Dermis microvascular lymphatic vessel endothelial cell (primary cell): ENCODE measurements at places on chromosomes 12 and 14. TPM values are rescaled to one million over a fixed set of nuclear protein-coding genes. Genes with fewer than 3 reads are reported as not detected.

OR6C4 gene
- not detected in 2 replicates for total RNA-seq

PSEN1 gene
- total RNA-seq = 32.0 and 43.2 TPM in 2 replicates

SLCO1B3 gene
- not detected in 2 replicates for total RNA-seq

PRB4 gene
- total RNA-seq = not detected in 2 replicates

GLS2 gene
- 0.13 TPM in 2 replicates for total RNA-seq

ACRBP gene
- total RNA-seq = 0.39 and 0.51 TPM in 2 replicates

WSCD2 gene
- total RNA-seq = not detected in 2 replicates

ART4 gene
- 74.8 and 91.9 TPM in 2 replicates for total RNA-seq

RNASE4 gene
- 16.2 and 26.9 TPM in 2 replicates for total RNA-seq

MOK gene
- 1.2 and 1.3 TPM in 2 replicates for total RNA-seq

HNF1A gene
- total RNA-seq = not detected in 2 replicates

CCDC196 gene
- total RNA-seq = not detected in 2 replicates

NINJ2 gene
- 2.4 and 3.0 TPM in 2 replicates for total RNA-seq

SLC25A47 gene
- total RNA-seq = under 0.01 TPM in 1 of 2 replicates, not detected in the other

PUS1 gene
- total RNA-seq = 7.6 and 10.2 TPM in 2 replicates

ALDH2 gene
- 40.6 and 62.2 TPM in 2 replicates for total RNA-seq

ATF7IP gene
- 14.4 and 14.9 TPM in 2 replicates for total RNA-seq

BDKRB1 gene
- not detected in 2 replicates for total RNA-seq

NGB gene
- not detected in 2 replicates for total RNA-seq

ESRRB gene
- total RNA-seq = not detected in 2 replicates

KRT73 gene
- not detected in 2 replicates for total RNA-seq

KLHDC1 gene
- 0.90 and 1.5 TPM in 2 replicates for total RNA-seq

INHBE gene
- total RNA-seq = not detected in 2 replicates

KRT79 gene
- not detected in 2 replicates for total RNA-seq

DIO2 gene
- under 0.01 TPM in 1 of 2 replicates, not detected in the other for total RNA-seq

UNC79 gene
- under 0.01 TPM in 1 of 2 replicates, not detected in the other for total RNA-seq

BDKRB2 gene
- total RNA-seq = under 0.01 and 0.26 TPM in 2 replicates

TMTC1 gene
- 0.77 and 6.3 TPM in 2 replicates for total RNA-seq

COQ10A gene
- total RNA-seq = 6.0 and 10.0 TPM in 2 replicates

NOC4L gene
- total RNA-seq = 10.5 and 12.3 TPM in 2 replicates

CHGA gene
- not detected in 2 replicates for total RNA-seq

LRRIQ1 gene
- total RNA-seq = 0.13 and 0.38 TPM in 2 replicates

ADGRD1 gene
- total RNA-seq = 0.25 and 0.26 TPM in 2 replicates

COQ5 gene
- total RNA-seq = 16.6 and 25.7 TPM in 2 replicates

SLC38A4 gene
- total RNA-seq = 2.3 and 3.2 TPM in 2 replicates

SELPLG gene
- 0.13 and 0.26 TPM in 2 replicates for total RNA-seq

PNN gene
- 9.4 and 10.2 TPM in 2 replicates for total RNA-seq

GPR84 gene
- not detected in 2 replicates for total RNA-seq

MYO1H gene
- total RNA-seq = not detected in 2 replicates
